ENCODE measurements at places on chromosomes 2 and 18.

- DNase-seq = no peak
Observed at GRCh38 chr18:4821801-4822200, 366.7 kb upstream of the DLGAP1 start.

GRCh38 chr2:196591621-196592022 lies 47.9 kb upstream of the CCDC150 start:
- no peak for DNase-seq

DNA sequence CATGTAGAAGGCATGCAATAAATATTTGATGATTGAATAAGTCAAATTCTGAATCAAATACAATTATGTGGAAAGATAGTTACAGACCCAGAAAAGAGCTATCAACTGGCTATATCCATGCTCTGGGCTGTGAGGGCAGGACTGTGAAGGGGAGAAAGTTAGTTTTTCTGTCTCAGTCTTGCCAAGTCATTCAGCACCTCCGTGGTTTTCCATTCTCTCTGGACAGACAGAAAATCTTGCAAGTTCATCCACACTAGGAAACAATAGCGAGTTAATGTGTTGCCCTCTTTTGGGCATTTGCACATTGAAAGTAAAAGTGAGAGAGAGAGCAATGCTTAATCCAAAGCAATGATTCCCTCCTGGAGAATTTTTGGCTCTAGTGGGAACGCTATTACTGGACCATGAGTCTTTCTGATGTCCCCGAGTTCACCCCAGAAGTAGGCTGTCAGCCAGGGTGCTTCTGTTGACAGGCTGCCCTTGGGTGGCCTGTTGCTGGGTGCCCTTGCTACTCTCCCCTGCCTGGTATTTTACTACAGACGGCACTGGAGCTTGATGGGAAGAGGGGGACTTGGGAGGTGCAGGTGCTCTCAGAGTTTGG lies 238.3 kb downstream of the LOXHD1 start:
- peak; percentile 59 for DNase-seq

GRCh38 chr18:62300359-62300963 lies 24.6 kb upstream of the TNFRSF11A start:
- no peak for DNase-seq

- DNase-seq = no peak
Observed at GRCh38 chr2:10223471-10223870, 79.2 kb upstream of the HPCAL1 start.

DNA sequence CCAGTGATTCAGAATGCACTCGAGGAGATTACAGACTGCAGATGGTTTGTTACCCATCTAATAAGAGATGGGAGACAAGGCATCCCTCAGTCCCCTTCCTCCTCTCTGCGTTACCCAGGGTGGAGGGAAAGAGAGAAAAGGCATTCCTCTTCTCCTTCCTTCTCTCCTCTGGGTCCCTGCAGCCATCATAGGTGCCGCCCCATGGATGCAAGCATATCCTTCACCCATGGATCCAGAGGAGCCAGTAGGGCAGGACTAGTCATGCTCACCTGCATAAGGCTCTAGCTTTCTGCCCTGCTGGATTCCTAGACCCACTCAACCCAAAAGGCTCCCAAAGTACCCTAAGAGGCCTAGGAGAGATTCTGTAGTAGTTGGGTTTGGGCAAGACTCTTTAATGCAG lies 20.4 kb downstream of the CMPK2 start:
- DNase-seq = peak; percentile 19

GRCh38 chr2:207911856-207912255 lies 113.5 kb downstream of the PLEKHM3 start:
- no peak for DNase-seq

- no peak for DNase-seq
Observed at GRCh38 chr2:120403261-120403660, 57.3 kb downstream of the INHBB start.

Data from ACHN (cell line).